ENCODE measurements at places on chromosomes 16 and 17.

GRCh38 chr16:81647527-81647926 lies 131.6 kb upstream of the PLCG2 start:
- DNase-seq, result no peak

GRCh38 chr17:75047398-75048098 lies 523 bp downstream of the KCTD2 start:
- peak; percentile 43 for DNase-seq

DNA sequence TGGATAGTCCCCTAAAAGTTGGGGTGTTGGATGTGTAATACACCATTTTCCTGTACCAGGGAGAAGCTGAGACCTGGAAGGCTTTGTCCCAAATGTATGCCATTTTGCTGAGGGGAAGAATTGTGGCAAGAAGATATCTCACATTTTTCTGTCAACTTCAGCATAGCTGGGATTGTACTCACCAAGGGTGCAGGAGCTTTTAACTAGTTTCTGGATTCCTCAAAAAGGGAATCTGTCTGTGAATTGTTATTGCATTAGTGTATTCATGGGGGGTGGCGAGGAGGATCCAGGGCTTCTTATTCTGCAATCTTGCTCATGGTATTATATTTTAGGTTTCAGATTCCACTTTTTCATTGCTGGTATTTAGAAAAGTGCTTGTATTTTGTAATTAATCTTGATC lies 208.2 kb upstream of the MYOCD start:
- no peak for DNase-seq

GRCh38 chr17:42081516-42082129 lies 16.6 kb downstream of the ZNF385C start:
- no peak for DNase-seq

GRCh38 chr16:9412031-9412914 lies 320.8 kb downstream of the HAPSTR1 start:
- no peak for DNase-seq

DNA sequence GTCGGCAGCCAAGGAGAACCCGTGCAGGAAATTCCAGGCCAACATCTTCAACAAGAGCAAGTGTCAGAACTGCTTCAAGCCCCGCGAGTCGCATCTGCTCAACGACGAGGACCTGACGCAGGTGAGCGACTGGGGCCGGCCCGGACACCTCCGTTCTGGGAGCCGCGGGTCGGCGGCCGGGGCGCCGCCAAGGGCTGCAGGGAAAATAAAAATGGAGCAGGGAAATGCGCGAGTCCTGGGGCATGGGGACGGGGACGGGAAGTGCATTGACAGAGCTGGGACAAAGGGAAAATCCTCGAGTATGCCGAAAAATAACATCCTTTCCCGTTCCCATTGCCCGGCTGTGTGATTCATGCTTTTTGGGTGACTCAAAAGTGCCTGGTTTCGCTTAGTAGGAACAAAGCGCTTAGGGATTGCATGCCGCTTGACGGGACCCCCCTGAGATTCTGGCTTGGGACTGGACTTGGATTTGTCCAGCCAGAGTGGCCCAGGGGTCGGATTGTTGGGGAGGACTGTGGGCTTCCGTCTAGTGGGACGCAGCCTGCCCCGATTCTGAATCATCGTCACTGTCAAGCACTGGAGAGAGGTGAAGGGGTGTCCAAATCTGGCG lies 699 bp downstream of the MPRIP start:
- peak; percentile 20 for DNase-seq

DNA sequence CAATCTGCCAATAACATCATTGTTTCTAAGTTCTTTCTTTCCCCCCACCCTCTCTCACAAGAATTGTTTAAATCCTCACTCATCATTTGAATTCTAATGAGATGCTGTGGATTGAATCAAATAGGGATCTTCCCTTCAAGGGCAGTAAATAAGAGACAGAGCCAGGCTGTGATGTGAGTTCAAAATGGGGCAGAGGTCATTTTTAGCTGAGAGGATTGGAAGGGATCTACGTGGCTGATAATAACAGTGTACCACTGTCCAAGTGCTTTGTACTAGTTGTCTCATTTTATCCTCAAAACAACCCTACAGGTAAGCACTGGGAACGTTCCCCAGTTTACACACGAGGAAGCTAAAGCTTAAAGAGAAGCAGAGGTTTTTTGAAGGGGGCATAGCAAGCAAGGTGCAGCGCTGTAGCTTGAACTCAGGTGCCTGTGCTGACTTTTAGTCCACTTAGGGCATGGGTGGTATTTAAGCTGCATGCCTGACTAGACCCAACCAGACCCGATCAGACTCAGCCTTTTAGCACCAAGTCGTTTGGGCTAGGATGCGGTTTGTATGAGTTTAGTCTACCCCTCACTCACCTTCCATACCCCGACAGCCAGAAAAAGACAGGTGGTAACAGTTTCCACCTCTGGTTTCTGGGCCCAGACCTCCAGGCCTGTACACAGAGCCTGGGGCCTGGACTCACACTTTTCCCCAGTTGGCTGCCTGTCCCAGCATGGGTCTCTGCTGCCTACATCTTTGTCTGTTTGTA lies 39.2 kb upstream of the CCR7 start:
- DNase-seq, result no peak

GRCh38 chr16:1791256-1791942 lies 2.1 kb downstream of the IGFALS start:
- no peak for DNase-seq

DNA sequence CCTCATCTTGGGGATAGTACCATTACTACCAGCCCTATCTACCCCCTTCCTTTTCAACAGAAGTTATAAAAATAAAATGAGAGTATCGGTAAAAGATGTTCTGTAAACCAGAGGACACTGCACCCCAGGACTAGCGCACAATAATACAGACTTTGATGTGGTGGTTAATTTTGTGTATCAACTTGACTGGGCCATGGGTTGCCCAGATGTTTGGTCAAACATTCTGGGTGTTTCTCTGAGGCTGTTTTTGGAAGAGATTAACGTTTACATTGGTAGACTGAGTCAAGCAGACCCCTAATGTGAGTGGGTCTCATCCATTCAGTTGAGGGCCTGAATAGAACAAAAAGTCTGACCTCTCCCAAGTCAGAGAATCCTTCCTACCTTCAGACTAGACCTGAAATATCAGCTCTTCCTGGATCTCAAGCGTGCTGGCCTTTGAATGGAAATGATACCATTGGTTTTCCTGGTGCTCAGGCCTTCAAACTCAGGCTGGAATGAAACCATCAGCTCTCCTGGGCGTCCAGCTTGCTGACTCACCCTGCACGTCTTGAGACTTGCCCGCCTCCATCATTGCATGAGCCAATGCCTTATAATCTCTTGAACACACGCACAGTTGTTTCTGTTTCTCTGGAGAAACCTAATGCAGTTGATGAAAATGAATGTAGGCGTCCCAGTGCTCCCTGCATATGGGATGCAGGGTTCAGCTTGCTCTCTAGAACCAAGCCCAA lies 10.1 kb downstream of the MRM1 start:
- no peak for DNase-seq

- DNase-seq, result no peak
Observed at GRCh38 chr16:55489956-55490265, 10.9 kb downstream of the MMP2 start.

DNA sequence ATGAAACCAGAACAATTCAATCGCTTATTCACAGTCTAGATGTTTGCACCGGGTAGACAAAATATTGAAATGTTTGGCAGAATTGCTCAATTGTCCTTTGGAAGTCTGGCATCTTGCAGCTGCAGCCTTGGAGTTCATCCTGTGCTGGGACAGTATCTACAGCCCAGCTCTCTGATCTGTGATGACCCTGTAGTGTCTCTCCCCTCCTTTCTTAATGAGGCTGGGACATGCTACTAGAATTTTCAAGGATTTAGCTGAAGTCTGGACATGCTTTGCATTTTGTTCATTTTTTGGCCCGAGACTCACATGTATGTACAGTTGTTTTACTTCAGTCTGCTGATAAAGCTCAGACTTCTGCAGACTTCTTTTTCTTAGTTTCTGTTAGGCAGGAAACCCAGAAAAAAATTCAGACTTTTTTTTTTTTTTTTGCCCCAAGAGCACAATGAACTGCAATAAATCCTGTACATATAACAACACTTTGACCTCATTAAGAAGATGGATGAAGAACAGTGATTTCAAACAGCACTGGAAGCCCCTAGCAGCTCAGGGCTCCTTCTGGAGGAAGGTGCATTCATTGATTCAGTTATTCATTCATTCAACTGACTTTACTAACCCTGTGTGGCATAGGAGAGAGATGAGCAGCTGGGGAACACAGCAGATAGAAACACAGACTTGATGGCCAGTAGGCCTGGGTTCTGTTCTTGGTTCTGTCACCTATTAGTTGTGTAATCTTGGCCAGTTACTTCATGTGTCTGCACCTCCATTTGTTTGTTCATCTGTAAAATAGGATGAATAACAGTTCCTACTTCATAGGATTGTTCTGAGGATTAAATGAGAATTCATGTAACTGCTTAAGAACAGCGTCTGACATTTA lies 210.0 kb downstream of the MAP2K4 start:
- no peak for DNase-seq

GRCh38 chr17:58617563-58617962 lies 74.3 kb downstream of the TEX14 start:
- DNase-seq, result no peak

- DNase-seq, result no peak
Observed at GRCh38 chr16:85250609-85251223, 138.4 kb upstream of the CIBAR2 start.

- no peak for DNase-seq
Observed at GRCh38 chr17:62147284-62147683, 82.2 kb upstream of the MED13 start.

- no peak for DNase-seq
Observed at GRCh38 chr17:31918701-31919128, 17.2 kb upstream of the UTP6 start.

DNA sequence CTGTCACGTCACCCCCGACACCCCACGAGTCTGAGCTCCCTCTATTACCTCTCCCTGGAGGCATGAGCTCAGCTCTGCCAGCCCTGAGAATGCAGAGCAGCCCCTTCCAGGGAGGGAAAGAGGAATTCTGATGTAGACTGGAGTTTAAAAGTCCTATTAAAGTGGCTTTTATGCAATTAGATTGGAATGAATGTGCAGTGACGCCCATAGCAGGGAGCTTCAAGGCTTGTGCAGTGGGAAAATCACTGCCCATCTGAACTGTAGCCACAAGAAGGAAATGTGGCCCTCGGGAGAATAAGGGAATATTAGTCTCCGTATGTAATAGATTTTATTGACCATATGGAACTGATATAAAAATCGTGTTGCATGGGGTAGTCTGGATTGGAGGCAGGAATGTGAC lies 66.9 kb downstream of the ZNF423 start:
- DNase-seq, result no peak

DNA sequence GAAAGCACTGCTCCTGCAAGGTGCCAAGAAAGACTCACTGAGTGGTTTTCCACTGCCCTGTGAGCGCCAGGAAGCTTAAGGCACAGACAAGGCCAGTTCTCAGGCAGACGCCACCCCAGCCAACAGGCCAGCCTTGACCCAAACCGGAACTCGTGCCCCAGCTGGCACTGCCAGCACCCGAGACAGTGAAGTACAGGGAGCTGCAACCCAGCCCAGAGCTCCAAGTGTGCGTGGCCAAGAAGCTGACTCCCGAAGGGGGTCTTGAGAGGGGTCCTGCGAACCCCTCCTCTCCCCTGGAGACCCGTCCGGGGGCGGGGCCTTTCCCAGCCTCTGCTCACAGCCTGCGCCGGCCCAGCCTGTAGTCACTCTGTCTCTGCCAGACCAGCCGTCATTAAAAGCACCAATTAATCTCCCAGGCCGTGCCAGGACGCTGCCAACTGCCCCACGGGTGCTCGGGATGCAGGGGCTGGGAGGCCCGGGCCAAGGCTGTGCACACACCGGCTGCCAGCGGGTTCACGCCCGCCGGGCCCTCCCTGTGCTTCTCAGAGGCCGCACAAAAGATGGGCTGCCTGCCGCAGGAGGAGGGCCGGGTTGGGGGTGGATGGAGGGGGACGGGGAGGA lies 4.4 kb upstream of the SOX8 start:
- DNase-seq, result no peak

DNA sequence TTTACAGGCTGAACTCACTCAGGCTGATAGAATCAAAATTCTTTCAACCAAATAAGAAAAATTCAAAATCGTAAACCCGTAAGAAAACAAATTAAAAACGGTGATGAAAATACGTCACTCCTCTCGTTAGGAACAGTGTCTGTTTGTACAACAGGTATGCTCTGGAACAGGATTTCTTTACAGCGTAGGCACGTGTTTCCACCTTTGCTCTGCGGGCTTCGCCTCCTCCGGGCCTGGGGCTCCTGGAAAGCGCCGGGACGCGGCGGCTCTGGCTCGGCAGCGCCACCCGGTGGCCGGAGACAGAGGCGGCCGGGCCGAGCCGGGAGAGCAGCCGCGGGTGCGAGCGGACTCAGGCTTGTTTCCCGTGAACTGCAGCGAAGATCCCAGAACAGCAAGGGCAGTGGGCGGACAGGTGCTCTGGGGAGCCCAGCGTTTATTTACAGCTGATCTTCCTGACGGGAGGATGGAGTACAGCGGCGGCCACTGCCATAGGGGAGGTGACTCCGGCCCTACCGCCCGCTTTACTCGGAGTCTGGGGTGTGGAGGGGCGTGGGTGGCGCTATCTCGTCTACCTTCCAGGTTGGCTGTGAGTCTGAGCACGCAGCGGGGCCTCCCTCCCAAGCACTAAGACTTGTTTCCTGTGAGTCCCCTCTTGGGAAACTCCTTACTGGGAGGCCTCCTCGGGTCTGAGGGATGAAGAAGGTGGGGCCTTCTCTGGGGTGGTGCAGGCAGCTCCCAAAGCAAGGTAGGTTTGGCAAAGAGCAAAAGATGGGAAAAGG lies 40.5 kb upstream of the ATP2A3 start:
- peak; percentile 55 for DNase-seq

All from NAMALWA (cell line).